ENCODE measurements at places on chromosomes 12 and 14.

DNA sequence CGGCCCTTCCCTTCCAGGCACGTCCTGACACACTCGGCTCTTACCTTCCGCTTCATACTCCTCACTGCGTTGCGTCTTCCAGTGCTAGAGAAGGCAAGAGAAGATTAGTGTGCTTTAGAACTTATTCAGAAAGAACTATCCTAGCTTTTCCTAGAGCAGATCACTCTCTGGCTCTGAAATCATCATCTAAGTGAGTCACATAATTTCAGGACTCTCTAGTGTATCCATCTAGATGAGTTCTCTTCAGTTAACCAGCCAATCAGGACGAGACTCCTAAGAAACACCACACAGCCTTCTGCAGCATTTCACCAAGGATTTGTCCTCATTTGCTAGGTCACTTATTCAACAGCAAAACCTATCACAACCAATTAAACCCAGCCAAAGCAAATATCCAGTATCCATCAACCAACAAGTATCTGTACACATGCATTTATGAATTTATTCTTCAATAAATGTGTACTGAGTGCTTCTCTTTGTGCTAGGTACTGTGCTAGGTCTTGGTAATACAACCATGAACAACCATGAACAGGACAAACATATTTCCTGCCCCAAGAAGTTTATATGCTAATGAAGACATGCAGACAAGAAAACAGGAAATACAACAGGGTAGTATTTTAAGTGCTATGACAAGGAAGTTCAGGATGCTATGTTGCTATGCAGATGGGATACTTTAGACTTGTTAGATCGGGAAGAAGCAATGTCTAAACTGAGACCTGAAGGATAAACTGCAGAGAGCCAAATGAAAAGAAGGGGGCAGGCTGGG, 52.1 kb downstream of the NIN start:
- no peak for DNase-seq

DNA sequence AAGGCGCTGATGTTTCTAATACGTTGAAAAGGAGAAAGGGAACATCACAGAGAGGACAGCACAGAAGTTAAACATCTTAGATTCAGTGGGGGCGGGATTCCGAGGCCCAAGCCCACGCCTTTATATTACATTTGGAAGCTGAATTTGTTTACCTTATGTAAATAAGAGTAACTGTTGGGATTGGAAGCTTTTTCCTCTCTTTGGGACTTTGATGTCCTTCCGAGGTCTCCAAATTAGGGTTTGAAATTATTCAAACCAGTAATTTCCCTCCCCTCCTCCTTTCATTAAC, 6.4 kb downstream of the FOXA1 start:
- no peak for DNase-seq

DNA sequence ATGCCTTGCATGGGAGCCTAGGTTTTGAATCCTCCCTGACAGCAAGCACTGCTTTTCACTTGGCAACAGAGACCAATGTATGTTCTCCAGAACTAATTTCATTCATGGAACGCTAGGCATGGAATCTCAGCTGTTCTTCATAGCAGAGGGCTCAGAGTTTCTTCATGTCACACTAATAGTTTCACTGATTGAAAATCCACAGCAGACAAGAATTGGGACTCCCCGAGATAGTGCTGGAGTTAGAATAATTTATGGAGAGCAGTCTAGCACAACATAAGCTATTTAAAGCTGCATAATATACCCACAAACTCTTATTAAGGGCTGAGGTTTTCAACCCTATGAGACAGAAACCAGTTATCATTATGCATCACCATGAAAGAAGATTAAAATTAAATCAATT, 342.5 kb downstream of the TMEM132D start:
- no peak for DNase-seq

GRCh38 chr12:102413396-102413795, 67.0 kb downstream of the IGF1 start:
- DNase-seq = no peak

DNA sequence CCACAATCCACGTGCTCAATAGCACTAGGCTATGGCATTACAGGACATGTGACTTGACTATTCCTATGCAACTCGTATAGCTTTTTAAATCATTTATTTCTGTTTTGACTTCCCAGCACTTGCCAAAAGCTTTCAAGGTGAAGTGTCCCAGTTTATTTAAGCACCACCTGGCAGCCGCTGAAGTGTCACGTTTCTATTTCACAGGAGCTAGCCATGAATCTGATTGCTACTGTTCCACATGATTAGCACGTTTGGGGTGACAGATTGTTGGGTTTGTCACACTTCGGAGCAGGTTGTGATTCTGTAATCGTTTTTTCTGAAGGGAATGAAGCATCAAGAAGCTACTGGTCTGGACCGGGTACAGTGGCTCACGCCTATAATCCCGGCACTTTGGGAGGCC, 39.9 kb upstream of the BICDL1 start:
- no peak for DNase-seq

GRCh38 chr12:14611640-14612203, 44.0 kb upstream of the PLBD1 start:
- DNase-seq = no peak

DNA sequence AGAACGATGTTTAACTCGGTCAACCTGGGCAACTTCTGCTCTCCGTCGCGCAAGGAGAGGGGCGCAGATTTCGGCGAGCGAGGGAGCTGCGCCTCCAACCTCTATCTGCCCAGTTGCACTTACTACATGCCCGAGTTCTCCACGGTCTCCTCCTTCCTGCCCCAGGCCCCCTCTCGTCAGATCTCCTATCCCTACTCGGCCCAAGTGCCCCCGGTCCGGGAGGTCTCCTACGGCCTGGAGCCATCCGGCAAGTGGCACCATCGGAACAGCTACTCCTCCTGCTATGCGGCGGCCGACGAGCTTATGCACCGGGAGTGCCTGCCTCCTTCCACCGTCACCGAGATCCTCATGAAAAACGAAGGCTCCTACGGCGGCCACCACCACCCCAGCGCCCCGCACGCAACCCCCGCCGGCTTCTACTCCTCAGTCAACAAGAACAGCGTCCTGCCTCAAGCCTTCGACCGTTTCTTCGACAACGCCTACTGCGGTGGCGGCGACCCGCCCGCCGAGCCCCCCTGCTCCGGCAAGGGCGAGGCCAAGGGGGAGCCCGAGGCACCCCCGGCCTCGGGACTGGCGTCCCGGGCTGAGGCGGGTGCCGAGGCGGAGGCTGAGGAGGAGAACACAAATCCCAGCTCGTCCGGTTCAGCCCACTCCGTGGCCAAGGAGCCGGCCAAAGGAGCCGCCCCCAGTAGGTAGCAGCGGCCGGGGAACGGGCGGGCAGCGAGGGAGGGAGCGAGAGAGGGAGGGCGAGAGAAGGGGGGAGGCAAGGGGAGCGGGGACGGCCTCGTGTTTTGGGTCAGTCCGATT, 513 bp downstream of the HOXC11 start:
- no peak for DNase-seq

DNA sequence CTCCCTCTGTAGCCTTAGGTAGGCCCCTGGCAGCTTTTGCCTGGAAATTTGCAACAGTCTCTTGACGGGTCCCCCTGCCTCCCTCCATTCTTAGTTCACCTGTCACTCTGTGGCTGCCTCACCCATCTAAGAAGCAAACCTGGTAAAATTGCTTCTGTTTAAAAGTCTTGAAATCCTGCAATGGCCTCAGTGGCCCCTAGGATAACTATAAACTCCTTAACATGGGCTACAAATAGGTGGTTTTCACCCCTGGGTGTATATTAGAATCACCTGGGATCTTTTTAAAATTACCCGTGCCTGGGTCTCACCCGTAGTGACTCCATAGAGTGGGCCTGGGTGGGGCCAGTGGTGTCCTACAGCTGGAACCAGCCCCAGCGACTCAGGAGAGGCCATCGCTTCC, 332.7 kb downstream of the CACNA1C start:
- no peak for DNase-seq

DNA sequence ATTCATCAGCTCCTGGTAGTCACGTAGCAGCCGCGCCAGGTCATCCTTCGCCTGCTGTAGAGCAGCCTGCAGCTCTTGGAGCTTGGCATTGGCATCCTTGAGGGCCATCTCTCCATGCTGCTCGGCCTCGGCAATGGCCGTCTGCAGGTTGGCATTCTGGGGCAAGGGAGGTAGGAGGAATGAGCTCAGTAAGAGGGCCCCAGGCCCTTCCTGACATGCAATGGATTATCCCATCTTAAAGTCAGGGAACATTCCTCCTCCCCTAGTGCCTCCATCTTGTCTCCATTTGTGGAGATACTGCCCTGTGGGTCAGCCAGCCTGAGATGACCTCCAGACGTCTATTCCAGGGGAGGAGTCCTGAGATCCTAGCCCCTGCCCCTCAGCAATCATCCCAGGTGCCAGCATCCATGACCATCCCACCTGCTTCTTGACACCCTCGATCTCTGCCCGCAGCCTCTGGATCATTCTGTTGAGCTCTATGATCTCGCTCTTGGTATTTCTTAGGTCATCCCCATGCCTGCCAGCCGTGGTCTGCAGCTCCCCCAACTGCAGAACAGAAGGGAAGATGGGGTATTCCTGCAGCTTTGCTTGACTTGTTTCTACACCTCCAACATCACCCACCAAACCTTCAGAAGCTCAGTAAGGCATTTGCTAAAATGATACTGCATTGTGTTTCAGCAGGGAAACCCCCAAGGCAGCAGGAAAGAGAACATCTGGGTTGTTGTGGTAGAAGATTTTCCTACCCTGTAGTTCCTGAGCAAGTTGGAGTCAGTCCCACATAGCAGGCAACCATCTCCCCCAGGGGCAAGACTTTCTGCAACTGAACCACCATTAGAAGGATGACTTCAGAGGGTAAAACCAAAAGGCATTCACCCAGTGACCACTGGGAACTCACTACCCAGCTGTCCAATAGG, 4.4 kb downstream of the KRT3 start:
- no peak for DNase-seq
